Tibial nerve (tissue), 4 donors: ENCODE measurements at places on chromosomes 4 and X. TPM values are rescaled to one million over a fixed set of nuclear protein-coding genes. Genes with fewer than 3 reads are reported as not detected.

The SLC25A31 gene
- not detected for total RNA-seq

The CXXC4 gene
- total RNA-seq = 2.5 TPM

The IL2RG gene
- total RNA-seq = 12.2 TPM

The KLHL4 gene
- total RNA-seq = not detected

- DNase-seq = no peak
Observed at GRCh38 chr4:145503486-145504072, 21.9 kb downstream of the SMAD1 start.

DNA sequence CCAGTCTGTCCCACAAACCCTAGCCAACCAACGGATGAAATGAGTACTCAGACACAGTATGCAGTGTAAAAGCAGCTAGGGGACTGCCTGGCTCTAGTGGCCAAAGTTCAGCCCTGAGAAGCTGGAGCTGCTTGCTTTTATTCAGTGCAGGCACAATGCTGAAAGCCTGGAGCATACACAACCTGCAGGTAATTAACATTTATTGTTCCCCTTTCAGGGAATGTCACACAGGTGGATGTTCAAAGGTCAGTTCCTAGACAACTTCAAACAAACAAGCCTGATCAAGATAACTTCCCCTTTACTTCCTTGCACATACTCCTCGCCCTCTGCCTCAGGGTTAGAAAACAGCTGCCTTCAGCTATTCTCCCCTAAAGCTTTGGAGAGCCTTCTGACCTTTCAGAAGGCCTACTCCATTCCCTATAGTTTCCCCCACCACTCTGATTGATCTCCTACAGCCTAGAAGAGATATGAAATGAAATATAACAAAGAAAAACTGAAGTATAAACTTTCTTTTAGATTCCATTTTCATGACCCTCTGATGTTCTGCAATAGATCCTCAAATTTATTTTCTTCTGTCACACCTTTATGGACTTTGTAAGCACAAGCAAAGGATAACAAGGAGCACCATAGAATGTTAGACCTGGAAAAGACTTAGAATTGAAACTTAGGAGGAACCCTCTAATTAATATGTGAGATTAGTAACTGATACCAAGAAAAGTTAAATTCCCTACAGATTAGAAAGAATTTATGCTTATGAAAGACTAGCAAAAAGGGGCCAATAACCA is 6.8 kb upstream of the DCAF8L1 start:
- DNase-seq = no peak

DNA sequence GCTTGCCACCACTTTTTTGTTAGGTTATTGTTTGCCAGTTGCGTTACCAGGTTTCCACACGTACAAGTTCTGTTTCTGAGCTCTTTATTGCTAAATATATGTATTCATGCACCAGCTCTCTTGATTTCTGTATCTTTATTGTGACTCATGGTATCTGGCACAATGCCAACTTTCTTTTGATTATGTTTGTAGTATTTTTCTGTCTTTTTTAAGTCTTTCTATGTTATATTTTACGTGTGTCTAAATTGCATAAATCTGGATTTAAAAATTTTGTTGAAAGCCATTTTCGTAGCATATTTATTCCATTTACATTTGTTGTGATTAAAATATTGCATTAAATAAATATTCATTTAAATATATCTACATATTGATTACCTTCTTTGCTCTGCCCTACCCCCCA is 73.8 kb downstream of the KDM6A start:
- DNase-seq = no peak

- DNase-seq = no peak
Observed at GRCh38 chrX:12867685-12868084, 813 bp downstream of the TLR7 start.

DNA sequence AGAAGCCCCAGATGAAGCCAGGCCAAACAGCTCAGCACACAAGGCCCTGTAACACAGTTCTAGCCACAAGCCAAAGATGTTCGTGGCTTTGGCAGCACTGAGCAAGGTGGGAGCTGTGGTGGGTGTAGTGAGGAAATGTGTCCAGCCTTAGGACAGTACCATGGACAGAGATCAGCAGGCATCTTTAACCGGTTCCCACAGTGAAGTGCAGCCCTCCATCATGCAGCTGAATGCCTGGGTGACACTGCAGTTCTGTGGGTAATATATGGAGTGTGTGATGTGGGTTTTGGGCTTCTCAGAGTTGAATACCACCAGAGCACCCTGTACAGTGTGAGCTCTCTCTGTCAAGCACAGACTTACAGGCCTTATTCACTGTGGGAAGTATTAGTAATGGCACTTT is 6.0 kb upstream of the NEXMIF start:
- no peak for DNase-seq

GRCh38 chr4:151439320-151439719 is 30.3 kb downstream of the FHIP1A start:
- DNase-seq = no peak

GRCh38 chr4:75769036-75769435 is 44.7 kb downstream of the USO1 start:
- DNase-seq = no peak

DNA sequence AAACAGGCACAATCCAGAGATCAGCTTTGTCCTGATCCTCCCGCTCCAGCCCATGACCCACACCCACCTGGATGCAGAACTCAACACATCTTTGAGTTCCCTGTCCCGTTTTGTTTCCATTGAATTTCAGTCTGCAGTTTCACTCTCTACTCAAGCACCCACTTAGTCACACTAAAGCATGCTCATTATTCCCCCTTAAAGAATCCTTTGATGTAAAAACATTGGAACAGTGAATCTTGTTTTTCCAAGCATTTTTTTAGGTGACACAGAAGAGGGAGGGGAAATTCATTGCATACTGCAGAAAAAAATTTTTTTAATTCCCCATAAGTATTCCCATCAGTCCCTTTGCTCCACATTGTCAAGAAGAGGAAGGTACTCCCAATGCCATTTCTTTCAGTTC is 249.7 kb upstream of the TTC29 start:
- no peak for DNase-seq

DNA sequence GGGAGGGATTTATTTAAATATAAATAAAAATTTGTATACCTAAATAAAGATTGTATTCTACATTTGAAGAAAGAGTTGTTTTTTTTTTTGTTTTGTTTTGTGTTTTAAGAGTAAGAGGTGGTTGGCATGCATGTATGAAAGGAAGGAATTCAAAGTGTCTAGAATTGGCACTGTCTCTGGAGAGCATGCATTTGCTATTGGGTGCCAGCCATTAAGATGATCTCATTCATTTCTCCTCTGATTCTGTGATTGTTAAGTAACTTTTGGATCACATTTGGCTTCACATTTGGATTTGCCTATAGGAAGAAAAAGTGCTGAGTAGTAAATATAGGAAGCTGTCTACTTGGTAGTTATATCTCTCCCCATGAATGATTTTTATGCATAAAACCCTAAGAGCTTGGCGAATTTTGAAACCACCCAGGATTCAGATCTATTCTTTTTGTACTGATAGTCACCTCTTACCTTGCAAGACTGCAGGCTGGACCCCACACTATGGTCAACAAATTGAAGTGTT is 7.8 kb upstream of the BOD1L1 start:
- no peak for DNase-seq
